Fibroblast of the conjunctiva (primary cell): ENCODE measurements at places on chromosomes 16 and 17.

- peak; percentile 61 for DNase-seq
Observed at GRCh38 chr17:3827124-3827773, 18.8 kb downstream of the NCBP3 start.

GRCh38 chr16:55002419-55002818 lies 71.8 kb downstream of the IRX5 start:
- no peak for DNase-seq

- no peak for DNase-seq
Observed at GRCh38 chr17:38970128-38970527, 2.9 kb upstream of the FBXO47 start.

- DNase-seq, result no peak
Observed at GRCh38 chr16:24729951-24730815, 732 bp downstream of the TNRC6A start.

DNA sequence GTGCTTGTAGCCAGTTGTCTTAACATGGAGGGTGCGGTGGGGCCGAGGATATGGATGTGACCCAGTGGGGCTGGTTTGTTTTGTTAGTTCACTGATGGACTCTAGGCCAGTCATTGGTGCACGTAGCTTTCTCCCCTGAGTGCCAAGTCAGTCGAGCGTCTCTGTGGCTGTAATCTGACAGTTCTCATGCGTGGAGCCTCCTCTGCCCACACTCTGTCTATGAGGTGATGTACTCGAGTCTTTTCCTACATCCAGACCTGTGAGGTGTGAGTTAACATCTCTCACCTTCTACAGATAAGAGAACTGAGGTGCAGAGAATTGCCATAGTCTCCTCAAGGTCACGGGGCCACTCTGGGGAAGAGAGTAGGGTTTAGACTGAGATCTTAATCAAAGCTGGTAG lies 90.2 kb downstream of the MARCHF10 start:
- no peak for DNase-seq

DNA sequence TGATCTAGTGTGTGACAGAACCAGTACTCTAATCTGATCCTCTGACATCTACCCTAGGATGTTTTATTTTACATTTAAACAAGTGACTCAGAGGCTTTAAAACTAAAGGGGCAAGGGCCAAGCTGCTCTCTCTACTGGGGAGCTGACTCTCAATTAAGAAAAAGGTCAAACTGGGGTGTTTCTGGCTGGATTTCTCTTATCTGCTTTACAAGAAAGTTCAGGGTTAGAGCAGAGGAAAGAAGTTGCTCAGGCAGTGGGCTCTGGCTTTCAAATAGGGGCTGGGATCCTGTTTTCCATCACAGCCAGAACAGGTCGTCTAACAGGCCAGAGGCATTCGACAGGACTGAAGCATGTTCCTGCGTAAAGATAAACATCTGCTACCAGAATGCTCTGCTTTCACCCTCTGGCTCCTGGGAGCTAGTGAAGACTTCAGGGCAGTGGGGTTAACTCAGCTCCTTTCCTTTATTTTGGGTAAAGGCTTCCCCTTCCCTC lies 8.5 kb downstream of the MMP28 start:
- no peak for DNase-seq
